ENCODE measurements at places on chromosomes 5 and 9. TPM values are rescaled to one million over a fixed set of nuclear protein-coding genes. Genes with fewer than 3 reads are reported as not detected.

DNA sequence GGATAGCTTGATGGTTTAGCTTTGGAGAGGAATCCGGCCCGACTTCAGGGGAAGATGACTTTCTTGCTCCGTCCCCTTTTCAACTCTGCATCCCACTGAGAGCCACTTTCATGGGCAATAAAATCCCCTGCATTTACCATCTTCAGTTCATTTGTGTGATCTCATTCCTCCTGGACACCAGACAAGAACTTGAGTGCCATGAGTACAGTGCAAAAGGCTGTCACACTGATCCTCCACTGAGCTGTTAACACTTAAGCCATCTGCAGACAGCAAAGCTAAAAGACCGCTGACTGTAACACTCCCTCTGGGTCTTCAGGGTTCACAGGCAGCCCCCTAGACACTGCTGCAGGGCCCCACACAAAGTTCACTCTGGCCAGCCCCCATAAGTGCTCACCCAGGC, 48.3 kb upstream of the TCERG1 start:
- no peak for DNase-seq

DNA sequence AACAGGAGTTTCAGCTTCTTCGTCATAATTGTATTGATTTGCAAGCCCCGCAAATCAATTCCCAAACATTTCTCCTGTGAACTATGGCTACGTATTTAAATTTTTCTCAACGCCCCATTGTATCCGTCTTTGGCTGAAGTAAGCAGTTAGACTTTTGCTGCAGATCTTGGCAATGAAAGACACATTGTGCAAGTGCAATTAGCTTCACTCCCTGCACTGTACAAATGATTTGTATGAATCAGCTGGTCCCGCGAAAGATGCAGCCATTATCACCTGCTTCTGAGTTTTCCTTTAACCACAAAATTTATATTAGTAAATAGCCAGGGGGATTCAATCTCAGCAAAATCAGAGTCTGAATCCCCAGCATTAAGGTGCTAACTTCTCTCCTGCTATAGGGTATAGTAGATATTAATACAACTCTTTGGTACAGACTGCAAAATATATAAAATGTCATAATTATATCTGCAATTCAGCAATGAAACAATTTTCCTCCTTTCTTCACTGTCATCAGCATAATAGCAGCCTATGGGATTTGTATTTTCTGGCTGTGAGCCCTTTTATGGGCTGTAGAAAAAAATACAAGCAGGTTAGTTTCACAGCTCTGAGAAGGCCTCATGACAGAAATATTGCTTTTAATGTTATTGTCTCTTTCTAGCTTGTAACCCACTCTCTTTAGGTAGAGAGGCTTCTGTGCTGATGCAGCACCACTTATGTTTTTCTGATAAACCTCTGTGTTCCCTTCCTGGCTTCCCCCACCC, 68.4 kb upstream of the SMARCA2 start:
- no peak for DNase-seq

DNA sequence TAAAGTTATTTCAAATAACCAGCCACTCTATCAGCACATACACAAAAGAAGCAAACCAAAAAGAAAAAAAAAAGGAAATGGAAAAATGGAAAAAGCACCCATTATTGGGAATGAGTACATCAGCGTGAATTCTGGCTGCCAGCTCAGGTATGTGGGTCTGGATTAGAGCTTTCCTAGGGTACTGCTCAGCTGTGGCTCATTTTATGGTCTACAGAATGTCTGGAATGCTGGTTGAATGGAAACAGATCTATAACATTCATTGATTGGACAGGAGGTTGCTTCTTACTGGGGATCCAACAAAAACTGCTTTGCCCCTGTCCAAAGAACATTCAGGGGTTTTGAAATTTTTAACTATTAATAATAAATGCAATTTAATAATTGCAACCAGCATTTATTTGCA, 3.9 kb upstream of the CAST start:
- no peak for DNase-seq

The NADK2 gene
- 24.2 TPM for total RNA-seq

DNA sequence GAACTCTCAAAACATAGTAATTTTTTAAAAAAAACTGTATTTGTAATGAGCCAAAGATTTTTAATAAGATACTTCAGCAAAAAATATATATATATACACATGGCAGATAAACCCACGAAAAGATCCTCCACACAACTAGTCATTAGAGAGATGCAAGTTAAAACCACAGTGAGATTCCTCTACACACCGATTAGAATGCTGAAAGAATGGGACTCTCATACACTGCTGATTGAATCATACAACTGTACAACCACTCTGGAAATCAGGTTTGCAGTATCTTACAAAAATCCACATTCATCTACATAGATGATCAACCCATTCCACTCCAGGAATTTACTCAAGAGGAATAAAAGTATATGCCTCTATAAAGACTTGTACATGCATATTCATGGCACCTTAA, 43.7 kb downstream of the RASEF start:
- DNase-seq: no peak

The GAPT gene
- not detected for total RNA-seq

The CCL21 gene
- not detected for total RNA-seq

The MAN1B1 gene
- 59.8 TPM for total RNA-seq

DNA sequence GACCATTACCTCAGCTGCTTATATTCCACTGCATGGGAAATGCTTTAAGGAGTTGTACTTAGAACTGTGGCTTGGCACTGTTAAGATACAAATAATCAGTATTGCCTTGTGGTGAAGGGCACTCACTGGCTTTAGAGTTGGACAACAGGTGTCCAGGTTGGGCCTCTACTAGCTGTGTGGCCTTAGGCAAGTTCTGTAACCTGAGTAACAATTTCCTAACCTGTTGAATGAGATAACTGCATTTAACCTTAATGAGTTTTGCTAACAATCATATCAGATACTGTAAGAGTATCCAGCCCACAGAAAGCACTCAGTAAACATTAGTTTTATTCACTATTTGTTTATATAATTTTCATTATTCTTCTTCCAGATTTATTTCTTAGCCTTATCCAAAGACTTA, 17.2 kb upstream of the HK3 start:
- no peak for DNase-seq

DNA sequence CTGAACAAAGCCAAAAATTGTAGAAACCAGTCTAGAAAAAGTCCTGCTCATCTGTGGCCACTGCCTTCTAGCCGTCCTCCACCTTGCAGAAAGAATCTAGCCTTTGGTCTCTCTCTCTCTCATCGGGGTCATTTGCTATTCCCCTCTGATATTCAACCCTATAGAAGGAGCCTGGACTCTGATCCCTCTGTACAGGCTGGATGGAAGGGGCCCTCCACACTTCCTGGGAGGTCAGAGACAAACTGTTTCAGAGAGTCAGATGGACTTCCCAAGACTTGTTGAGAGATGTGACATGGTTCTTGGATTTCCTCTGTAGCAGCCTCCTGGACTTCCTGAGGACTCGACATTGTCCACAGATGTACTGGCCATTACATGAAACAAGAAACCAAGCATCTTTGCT, 85.0 kb upstream of the RUSC2 start:
- no peak for DNase-seq

The PTTG1 gene
- total RNA-seq: 25.3 TPM

DNA sequence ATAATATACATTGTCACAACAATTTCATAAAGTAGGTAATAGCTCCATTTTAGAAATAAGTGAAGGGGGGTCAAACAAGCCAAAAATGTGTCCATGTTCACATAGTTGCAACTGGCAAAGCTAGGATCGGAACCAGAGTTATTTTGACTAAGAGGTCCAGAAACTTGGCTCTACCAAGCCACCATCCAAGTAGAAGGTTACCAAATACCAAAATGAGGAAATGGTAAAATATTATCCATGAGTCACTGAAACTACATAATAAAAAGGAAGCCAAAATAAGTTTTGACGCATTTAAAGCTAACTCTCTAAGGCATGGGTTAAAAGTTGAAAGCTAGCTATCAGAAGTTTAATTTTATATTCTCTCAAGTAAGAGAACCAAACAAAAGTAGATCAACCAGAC, 886.9 kb upstream of the DMAC1 start:
- no peak for DNase-seq

The MZB1 gene
- not detected for total RNA-seq

The TRIM7 gene
- total RNA-seq: 0.93 TPM

DNA sequence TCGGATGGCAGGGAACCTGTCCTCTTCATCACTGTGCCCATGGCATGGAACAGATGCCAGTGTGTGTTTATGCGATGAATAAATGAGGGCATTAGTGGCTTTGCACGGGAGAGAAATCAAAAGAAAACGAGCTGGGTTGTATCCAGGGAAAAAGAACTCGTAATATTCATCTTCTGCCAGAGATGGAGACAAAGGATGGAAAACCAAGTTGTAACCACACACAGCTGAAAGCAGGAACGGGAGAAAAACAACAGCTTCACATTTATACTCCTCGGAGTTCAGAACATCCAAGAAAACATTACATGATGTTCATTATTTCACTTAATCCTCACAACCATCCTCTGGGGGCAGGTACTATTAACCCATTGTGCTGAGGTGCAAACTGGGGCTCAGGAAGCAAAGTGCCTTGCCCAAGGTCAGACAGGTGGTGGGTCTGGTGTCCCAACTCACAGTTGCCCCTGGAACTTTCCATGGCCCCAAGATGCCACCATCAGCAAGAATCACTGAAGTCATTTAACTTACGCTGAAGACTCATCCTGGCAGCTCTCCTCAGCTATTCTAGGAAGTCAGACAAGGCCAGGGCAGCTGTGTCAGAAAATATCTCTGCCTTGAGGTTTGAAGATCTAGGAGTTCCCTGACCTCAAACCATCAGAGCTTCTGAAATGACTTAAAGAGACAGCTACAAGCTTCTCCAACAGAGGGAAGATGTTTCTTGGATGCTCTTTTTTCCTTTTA, 250.4 kb downstream of the NSG2 start:
- DNase-seq: no peak

- no peak for DNase-seq
Observed at GRCh38 chr9:125509476-125509875, 197.5 kb downstream of the MAPKAP1 start.

GRCh38 chr9:98860871-98861293, 53.4 kb downstream of the GALNT12 start:
- DNase-seq: no peak

- DNase-seq: no peak
Observed at GRCh38 chr5:9782826-9783560, 152.8 kb upstream of the TAS2R1 start.

Data from glutamatergic neuron (in vitro differentiated cells).